ENCODE measurements at places on chromosomes 11 and 22. TPM values are rescaled to one million over a fixed set of nuclear protein-coding genes. Genes with fewer than 3 reads are reported as not detected.

Gene KCNJ4
- not detected for total RNA-seq

Gene NXPE1
- total RNA-seq, result not detected

Gene GRAP2
- total RNA-seq, result 148 TPM

Gene DEFB131B
- total RNA-seq, result not detected

Gene COMT
- 66.9 TPM for total RNA-seq

Gene TBX10
- not detected for total RNA-seq
